ENCODE measurements at places on chromosomes 11 and 22.

DNA sequence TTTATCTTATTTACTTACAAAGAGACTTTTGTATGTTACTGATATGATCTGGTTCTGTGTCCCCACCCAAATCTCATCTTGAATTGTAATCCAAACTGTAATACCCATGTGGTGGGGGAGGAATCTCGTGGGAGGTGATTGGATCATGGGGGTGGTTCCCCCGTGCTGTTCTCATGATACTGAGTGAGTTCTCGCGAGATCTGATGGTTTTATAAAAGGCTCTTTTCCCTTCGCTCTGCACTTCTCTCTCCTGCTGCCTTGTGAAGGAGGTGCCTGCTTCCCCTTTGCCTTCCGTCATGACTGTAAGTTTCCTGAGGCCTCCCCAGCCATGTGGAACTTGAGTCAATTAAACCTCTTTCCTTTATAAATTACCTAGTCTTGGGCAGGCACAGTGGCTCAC, 42.4 kb upstream of the WNT7B start:
- DNase-seq: no peak

DNA sequence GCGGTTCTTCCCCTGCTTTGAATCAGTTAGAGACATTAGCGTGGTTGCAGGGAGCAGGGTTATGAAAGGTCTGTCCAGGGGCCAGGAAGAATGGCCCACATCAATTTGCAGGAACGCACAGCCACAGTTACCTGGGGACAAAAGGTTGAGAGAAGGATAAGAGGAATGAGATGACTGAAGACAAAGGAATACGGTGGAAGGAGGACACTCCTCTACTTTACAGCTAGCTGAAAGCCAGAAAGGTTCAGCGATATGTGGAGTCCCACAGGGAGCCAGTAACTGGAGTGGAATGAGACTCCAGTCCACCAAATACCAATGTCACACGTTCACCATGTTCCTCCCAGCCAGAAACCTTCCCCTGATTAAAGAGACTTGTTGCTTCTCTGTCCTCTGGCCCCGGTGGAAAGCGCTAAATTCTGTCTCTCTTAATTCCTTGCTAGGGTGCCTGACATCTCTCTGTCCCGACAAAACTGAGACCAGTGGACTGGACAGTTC, 10.7 kb downstream of the XNDC1N start:
- DNase-seq: no peak

DNA sequence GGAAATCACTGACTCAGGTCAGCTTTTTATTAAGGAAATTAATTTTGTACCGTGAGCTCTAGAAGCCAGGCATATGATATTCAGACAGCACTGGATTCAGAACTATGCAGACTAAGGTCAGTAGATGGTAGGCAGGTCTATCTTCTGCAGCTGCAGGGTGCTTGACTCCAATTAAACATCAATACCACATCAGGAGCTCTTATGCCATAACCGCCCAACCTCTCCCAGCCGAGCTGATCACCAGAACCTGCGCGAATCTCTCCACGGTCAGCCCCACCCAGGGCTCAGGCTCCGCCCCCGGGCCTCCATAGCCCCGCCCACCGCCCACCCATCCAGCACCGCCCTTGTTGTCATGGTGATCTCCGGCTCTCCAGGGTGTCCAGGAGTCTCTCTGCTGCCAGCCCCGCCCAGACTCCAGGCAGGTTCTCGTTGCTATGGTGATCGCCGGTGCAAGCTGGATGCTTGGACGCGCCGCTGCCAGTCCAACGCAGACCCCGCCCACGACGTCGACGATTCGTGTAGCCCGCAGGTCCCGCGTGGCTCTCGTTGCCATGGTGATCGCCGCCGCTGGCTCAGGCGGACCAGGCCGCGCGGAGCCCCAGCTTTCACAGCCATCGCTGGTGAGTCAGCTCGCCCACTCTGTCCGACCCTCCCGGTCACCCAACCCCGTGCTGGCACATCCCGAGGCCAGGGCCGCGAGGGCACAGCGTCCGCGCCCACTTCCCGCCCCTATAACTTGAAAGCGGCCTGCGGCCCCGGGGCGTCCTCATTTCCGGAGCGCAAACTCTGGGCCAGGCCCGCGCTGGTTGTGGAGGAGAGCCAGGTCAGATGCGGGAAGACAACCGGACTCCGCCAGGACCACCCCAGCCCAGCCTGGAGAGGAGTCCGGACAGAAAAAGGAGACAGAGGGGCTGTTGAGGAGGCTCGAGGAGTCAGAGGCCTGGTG, at the start of gene RAB36:
Gene RAB36, plus strand, starts transcription at position 546 of the 946 bp plus-strand sequence. CDS start 1,140 bp downstream, outside the sequence.
- DNase-seq: peak; percentile 79

GRCh38 chr11:114953039-114953438, 274.7 kb downstream of the NXPE2 start:
- no peak for DNase-seq

- DNase-seq: no peak
Observed at GRCh38 chr11:11421509-11421908, 68.5 kb upstream of the CSNK2A3 start.

GRCh38 chr11:75155570-75156422, 4.9 kb downstream of the SLCO2B1 start:
- no peak for DNase-seq

- DNase-seq: no peak
Observed at GRCh38 chr11:91998481-91998880, 226.1 kb upstream of the FAT3 start.

- no peak for DNase-seq
Observed at GRCh38 chr22:24727218-24727851, 47.2 kb downstream of the PIWIL3 start.

DNA sequence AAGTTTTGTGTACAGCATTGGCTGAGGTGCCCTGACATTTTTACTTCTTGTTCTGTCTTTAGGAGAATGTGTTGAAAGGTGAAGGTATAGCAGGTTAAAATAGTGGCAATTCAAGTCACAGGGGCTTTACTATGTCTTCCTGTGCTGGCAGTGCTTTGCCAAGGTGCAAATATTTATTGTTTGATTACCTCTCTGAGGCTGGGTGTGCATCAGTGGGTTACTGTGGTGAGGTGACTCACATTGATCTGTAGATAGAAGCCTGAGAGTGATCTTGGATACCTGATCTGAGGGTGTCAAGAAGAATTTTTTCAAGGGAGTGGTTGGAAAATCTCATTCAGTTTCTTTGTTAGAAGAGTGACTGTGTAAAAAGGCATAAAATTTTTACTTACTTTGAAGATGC, 90.0 kb downstream of the ARHGAP42 start:
- DNase-seq: no peak

DNA sequence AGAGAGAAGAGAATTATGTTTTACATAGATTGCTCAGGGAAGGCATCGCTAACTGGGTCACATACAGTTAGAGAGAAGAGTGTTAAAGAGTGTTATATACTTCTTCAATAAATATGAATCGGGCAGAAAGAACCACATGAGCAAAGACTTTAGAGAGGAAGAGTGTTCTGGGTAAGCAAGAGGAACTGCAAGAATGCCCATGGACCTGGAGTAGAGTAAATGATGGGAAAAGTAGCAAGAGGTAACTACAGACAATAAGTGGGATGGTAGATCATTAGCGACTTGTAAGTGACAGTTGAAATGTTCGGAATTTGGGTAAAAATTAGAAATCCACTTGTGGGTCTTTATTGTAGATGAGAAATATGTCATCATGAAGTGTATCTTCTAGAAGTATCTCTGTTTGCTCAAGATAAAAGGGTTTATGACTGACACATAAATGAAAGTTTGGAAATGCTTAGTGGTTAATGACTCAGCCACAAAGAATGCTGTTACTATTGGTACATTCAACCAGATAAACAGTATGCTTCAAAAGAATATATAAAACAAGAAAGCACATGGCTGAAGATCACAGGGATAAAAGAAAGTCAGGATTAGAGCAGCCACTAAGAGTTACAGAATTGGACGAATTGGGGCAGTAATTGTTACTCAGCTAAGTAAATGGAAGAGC, 229.3 kb downstream of the CASP12 start:
- no peak for DNase-seq

DNA sequence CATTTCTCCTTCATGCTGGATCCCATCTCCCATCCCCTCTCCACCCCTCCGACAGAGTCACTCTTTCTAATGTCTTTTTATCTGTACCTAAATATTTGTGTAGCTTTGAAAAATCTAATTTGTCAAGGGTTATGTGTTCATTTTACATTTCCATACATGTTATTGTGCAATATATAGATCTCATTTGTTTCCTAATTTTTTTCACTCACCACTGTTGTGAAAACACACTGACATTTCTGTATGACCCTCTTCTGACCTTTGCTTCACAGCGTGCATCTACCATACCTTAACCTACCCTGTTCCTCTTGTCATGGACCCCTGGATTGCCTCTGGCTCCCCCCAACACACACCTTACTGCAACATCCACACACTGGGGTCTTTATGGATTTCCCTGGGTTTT, 942.9 kb downstream of the TBC1D22A start:
- no peak for DNase-seq

GRCh38 chr11:16607675-16608644, 130.5 kb upstream of the C11orf58 start:
- DNase-seq: no peak

GRCh38 chr22:46842606-46843005, 80.2 kb downstream of the TBC1D22A start:
- no peak for DNase-seq

GRCh38 chr11:38272376-38272775, 1674.3 kb upstream of the RAG2 start:
- no peak for DNase-seq

- DNase-seq: no peak
Observed at GRCh38 chr11:7523416-7524210, 9.8 kb downstream of the PPFIBP2 start.

- DNase-seq: no peak
Observed at GRCh38 chr11:29129844-29130243, 887.0 kb downstream of the KCNA4 start.

DNA sequence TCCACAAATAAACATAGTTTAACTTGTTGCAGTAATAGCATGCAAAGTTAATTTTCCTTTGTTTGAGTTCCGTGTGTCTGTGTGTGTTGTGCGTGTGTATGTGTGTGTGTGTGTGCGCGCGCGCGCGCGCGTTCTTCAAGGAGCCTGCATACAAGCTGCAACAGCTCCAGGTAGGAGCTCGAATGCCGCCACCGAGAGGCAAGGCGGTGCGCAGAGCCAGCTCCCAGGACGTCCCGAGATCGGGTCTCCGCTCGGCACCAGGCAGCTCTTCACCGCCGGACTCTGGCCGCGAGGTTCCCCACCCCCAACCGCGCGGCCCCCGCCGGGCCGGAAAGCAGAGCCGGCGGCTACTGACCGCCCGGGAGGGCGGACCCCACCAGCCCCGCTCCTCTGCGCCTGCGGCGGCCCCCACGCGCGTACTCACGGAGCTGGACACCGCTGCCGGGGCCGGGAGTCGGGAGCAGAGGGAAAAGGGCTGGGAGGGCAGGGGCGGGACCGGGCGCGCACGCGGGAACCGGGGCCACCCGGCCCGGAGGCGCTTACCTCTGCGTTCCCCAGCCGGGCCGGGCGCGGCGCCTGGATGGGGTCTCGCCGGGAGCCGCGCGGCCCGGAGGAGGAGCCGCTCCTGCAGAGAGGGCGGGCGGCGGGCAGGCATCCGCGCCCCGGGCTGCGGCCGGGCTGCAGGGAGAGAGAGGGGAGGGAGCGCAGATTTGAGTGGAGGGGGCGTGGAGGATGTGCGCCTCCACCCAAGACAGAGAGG, 40.4 kb upstream of the AKIP1 start:
- peak; percentile 32 for DNase-seq

DNA sequence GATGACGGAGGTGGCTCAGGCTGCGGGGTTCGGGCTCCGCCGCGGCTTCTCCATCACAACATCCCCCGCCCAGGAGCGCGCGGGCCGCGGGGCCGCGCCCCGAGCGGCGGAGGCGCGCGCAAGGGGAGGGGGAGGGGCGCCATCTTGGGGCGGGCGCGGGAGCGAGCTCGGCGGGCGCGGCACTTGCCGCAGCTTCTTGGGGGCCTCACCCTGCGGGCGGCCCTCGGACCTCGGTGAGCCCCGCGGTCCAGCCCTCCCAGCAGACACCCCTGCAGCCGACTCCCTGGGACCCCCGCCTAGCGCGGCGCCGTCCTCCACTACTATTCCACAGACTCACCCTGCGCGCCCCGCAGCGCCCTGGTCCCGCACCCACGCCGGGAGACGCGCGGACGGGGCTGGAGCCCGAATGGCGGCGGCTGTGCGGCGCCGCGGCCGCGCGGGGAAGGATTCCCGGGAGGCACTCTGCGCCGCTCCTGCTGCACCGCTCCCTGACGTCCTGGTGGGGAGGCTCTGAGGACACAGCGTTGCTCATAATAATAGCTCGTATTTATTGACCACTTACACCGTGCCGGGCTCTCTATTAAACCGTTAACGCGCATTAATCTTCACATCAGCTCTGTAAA, at the start of gene APBB1:
Gene APBB1, minus strand, starts transcription at position 86 of the 623 bp plus-strand sequence. CDS start 7,747 bp downstream, outside the sequence.
- DNase-seq: peak; percentile 75

- no peak for DNase-seq
Observed at GRCh38 chr11:127056338-127056971, 55.9 kb upstream of the KIRREL3 start.

DNA sequence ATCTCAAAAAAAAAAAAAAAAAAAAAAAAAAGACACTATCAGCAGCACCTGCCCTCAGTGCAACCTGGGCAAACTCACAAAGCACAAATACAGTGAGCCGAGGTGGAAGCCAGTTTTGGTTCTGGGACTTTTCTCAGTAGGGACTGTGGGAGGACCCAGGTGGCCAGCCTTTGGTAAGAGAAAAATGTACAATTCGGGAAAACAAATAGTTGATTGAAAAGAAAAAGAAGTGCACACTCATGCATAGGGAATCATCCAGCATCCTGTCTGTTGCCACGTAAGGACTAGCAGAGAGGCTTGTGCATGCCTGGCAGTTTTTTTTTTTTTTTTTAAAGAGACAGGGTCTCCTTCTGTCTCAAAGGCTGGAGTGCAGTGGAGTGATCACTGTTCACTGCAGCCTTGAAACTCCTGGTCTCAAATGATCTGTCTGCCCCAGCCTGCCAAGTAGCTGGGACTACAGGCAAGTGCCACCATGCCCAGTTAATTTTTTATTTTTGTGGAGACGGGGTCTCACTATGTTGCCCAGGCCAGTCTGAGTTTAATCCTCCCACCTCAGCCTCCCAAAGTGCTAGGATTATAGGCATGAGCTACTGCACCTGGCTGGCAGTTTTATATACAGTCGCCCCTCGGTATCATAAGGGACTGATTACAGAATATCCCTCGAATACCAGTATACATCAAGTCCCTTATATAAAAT, 36.7 kb downstream of the TPST2 start:
- DNase-seq: no peak

GRCh38 chr11:79942090-79942489, 501.3 kb upstream of the TENM4 start:
- DNase-seq: no peak

DNA sequence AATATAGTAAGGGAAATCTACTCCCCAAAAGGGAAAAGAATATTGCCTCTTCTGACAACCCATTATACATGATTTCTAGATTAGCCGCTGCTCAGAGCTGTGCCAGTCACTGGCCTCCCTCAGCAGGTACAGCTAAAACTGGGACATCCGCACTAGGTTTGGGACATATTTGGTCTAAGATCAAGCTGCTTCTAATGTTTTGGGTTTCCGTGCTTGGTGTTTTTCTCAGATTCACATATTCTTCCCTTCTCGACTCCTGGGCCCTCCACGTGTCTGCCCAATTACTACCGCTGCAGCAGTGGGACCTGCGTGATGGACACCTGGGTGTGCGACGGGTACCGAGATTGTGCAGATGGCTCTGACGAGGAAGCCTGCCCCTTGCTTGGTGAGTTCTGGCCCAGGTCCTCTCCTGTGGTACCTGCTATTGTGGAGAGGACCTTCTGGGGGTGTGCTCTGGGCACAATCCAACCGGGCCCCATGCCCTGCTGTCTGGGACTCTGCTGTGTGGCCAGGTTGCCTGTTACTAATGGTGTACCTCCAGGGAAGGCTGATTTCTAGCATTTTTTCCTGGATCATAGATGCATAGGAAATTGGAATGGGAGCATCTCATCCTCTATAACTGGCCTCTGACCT, 138.1 kb upstream of the SORL1-AS1 start:
- DNase-seq: no peak

- DNase-seq: no peak
Observed at GRCh38 chr11:44634401-44635281, 69.2 kb downstream of the CD82 start.
